ENCODE measurements at places on chromosomes 12 and 14. TPM values are rescaled to one million over a fixed set of nuclear protein-coding genes. Genes with fewer than 3 reads are reported as not detected.

GRCh38 chr12:61490526-61491498, 769.4 kb upstream of the USP15 start:
- H3K27ac ChIP-seq: no peak overlapping the region
- no peak for DNase-seq
- H3K4me3 ChIP-seq: no peak overlapping the region
- peaks cover 10% of the 10 kb centered on the region for H3K27me3 ChIP-seq

DNA sequence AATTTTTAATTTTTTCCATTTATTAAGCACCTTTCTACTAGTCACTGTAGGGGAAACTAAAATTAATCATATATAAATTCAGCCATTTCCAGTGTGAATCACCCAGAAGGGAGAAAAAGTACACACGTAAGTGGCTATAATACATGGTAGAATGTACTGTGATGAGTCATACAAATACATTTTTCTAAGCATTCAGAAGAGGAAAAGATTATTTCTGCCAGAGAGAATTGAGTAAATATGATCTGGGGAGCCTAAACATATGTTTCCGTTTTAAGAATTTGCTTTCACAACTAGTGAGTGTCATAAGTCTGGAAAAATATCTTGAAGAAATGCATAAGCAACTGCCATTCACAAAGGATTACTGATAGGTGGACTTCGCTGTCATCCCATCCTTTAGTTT, 102.8 kb downstream of the TGFB3 start:
- H3K27ac ChIP-seq: no peak overlapping the region
- no peak for DNase-seq
- H3K27me3 ChIP-seq: no peaks in the 10 kb centered on the region
- H3K4me3 ChIP-seq: no peak overlapping the region
- H3K4me1 ChIP-seq: no peaks in the 10 kb centered on the region

MUCL1 gene
- total RNA-seq: not detected

- H3K27me3 ChIP-seq: no peaks in the 10 kb centered on the region
- H3K4me3 ChIP-seq: no peak overlapping the region
- no peak for DNase-seq
- H3K27ac ChIP-seq: no peak overlapping the region
- H3K36me3 ChIP-seq: no peaks in the 10 kb centered on the region
Measured at GRCh38 chr14:52080158-52080800, 11.4 kb upstream of the NID2 start.

Measured in neural crest cell (in vitro differentiated cells).